ENCODE measurements at places on chromosomes 1 and 21.
A peak's percentile ranks its signal among the peaks of the same experiment; 100 is the strongest.

- no peak for DNase-seq
Measured at GRCh38 chr1:236491469-236492136, 32.2 kb upstream of the LGALS8 start.

- DNase-seq: no peak
Measured at GRCh38 chr1:153431928-153432327, 15.6 kb downstream of the S100A7A start.

- DNase-seq: no peak
Measured at GRCh38 chr1:68372487-68372886, 77.3 kb downstream of the RPE65 start.

GRCh38 chr1:224182057-224182865 is 779 bp upstream of the DEGS1 start:
- DNase-seq: peak; percentile 70

DNA sequence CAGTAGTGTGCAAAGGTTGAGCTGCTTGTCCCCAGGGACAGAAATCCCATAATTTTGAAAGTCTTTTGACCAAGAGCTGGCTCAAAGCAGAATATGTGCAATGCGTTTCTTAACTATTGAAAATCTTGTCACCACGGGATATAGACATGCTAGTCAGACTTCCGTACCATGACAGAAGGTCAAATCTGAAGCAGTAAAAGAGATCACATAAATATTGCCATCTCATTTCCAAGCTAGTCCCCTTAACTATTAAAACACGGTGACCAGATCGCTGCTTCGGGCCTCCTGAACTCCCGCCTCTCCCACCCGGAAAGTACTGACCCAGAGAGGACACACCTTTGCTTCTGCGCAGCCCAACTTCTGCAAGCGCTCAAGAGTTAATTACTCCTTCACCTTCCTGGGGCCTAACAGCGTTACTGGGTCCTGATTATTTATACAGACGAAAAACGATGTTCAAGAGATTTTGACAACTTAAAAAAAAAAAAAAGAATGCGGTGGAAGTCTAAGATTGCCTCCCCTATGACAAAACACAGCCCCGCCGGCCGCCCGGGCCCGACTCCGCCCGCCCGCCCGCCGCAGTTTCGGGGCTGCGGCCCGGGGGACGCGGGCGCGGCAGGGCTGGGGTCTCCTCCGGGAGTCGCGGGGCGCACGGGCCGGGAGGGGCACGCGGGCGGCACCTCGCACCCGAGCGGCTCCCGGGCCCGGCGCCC is 692 bp downstream of the SORT1 start:
- no peak for DNase-seq

DNA sequence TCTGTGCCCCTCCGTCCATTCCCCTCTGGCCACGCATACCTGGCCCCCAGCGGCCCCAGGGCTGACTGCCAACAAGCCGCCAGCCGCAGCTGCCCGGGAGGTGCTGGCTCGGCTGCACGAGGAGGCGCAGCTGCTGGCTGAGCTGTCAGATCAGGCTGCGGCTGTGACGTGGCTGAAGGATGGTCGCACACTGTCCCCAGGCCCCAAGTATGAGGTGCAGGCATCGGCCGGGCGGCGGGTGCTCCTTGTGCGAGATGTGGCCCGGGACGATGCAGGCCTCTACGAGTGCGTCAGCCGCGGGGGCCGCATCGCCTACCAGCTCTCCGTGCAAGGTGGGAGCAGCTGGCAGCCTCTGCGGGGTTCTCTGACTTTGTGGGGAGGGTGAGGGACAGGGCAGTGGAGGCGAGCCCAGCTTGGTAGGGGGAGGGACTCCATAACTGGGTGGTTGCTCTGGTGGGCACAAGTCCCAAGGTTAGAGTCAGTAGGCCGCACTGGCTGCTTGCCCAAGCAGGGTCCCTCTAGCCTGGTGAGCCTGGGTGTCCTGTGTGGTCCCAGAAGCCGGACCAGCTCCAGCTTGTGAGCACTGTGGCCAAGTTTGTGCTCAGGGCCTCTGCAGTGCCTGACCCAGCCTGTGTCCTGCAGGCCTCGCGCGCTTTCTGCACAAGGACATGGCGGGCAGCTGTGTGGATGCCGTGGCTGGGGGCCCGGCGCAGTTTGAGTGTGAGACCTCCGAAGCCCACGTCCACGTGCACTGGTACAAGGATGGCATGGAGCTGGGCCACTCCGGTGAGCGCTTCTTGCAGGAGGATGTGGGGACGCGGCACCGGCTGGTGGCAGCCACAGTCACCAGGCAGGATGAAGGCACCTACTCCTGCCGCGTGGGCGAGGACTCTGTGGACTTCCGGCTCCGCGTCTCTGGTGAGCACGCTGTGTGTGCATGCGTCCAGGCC is 8.8 kb downstream of the OBSCN start:
- DNase-seq: no peak

- DNase-seq: no peak
Measured at GRCh38 chr1:231808990-231809389, 182.4 kb downstream of the DISC1 start.

DNA sequence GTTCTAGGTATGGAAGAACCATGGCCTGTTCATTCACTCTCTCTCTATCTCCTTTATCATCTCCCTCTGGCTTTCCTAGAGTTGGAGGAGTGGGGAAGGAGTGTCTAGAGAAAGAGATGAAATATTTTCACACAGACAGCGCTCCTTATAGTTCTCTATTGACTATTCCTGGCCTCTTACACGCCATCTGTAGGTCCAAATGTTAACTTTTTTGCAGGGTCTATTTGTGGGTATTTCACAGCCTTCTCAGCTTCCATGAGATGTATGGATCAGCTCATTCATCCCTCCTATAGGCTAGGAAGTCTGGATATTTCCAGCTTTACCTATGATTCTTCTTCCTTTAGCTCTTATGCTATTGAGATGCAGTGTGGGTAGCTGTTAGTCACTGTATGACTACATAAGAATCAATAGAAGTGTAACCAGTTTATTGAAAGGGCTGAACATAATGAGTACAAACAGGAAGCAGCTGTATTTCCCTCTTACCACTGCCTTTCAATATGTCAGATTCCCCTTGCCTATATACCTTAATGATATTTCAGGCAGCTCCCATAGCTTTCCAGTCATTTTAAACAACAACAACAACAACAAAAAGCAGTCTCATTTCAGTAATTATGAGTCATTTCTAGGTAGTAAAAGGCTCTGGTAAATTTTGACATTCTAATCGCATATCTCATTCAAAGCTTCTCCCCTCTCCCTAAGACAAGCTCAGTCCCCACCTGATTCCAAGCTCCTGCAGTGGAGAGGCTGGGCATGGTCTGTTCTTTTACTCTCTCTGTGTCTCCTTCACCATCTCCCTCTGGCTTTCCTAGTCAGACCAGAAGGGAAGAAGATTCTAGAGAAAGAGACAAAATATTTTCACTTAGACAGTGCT is 149.5 kb downstream of the TTLL7 start:
- no peak for DNase-seq

DNA sequence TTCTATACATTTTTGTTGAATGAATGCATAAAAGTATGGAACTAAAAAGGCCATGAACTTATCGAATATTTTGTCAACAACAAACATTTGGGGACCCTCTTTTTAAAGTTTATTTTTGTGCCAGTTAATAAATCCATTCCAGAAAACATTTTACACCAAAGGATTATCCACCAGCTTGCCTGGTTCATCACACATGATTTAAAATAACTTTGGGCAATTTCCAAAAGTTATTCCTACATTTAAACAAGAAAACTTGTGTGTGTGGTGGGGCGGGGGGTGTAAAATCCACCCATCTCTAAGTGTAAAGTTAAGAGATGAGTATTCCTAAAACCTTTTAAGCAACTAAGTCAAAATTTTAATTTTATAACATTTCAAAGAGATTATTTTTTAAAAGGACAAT is 224.5 kb upstream of the SNX7 start:
- DNase-seq: no peak

- DNase-seq: no peak
Measured at GRCh38 chr1:64405833-64406232, 64.1 kb upstream of the CACHD1 start.

- DNase-seq: no peak
Measured at GRCh38 chr1:112465122-112465521, 43.6 kb upstream of the WNT2B start.

DNA sequence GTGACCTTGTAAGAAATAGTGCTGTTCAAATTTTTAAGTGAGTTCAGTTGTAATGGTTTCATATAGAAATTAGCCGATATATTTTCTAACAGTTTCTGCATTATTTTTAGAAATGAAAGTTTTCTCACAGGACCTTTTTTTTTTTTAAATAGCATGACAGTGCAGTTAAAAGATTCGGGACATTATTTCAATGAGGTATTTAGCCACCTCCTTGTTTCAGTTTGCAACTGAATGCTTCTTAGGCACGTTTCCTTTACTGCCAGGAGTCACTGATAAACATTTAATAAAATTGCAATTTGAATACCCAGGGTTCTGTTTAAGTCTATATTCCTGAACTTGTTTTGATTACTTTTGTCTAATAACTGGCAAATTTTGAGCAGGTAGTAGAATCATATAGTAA is 304.7 kb downstream of the TM2D1 start:
- no peak for DNase-seq

- peak; percentile 47 for DNase-seq
Measured at GRCh38 chr1:192474080-192474683, 101.4 kb upstream of the RGS1 start.

GRCh38 chr1:76374086-76374485 is 299.5 kb downstream of the ST6GALNAC3 start:
- DNase-seq: no peak

DNA sequence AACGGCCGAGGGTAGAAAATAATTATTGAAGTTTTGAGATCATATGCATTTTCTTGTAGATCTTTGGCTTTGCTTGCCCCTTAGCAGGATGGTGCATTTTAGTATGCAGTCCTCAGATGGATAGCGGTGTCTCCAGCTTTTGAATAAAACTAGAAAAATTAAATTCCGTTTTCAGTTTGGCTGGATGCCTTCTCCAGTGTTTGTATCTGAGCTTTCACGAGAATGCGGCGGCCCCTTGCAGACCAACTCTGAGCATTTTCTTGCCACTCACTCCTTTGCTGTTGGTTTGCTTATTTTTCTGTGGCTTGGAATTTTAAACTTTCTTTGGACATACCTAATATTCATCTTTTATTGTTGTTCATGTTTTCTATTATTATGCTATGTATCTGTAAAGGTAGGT is 192.6 kb downstream of the NFIA start:
- DNase-seq: no peak

DNA sequence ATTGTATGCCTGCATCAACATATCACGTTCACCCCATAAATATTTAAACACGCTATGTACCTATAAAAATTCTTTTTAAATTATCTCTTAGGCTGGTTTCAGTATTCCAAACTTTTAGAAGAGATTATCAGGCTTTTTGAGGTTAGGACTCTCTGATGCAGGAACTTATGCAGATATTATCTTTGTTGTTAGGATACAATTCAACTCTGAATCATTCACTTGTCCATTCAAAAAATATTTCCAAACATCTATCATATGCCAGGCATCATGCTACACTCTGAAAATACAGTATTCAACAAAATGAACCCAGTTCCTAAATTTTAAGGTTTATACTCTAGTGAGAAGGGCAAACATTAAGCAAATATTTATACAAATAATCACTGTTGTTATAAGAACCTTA is 40.5 kb downstream of the ASH1L start:
- no peak for DNase-seq

DNA sequence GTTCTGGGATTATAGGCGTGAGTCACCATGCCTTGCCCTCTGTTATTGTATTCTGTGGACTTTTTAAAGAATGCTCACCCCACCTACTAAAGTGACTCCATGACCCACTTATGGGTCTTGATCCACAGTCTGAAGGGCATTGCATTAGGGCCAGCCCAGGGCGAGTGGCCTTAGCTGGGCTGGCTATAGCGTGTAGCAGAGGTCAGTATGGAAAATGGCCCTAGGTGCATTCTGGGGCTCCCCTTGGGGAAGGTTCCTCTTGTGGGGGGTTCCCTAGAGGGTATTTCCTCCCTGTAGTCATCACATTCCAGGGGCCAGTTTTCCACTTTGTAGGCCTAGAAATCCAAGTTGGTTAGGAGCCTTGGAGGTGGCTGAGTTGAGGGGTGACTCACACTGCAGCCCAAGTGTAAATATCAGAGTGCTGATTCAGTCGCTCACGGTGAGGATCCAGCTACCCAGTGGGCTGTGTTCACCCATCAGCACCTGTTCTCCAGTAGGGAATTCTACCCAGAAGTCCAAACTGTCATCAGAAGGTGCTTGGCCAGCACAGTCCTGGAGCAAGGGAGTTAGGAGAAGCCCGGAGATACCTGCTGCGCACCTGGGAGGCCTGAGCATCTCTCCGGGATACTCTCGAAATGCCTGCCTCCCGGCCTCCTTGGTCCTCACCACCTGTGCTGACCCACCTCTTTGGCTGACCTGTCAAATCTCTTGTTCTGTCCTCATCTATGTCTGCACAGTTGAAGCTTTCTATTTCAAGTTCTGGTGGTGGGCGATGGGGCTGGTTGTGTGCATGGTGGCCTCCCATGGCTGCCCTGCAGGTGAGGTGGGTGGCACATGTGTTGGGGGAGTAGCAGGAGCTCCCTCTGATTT is 52.2 kb downstream of the NENF start:
- no peak for DNase-seq

GRCh38 chr1:172960019-172960418 is 90.7 kb downstream of the TNFSF18 start:
- DNase-seq: no peak

DNA sequence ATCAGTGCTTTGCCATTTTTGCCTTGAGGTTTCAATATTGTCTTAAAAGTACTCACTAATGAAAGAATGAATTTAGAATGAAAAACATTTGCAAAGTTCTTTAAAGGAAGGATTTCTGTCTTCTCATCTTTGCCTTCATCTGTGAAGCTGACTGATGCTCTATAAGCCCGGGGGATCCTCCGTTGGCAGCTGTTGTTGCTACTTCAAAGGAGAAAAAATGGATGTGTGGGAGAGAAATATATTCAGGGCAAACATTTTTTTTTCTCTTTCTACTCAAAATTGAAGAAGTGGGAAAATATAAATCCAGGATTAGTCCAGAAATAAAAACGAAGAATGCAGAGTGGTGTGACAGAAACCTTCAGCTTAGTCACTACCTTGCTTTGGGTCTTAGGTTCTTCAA is 142.5 kb downstream of the OLFM3 start:
- DNase-seq: no peak

GRCh38 chr21:25912402-25912746 is 177.6 kb downstream of the GABPA start:
- DNase-seq: no peak

DNA sequence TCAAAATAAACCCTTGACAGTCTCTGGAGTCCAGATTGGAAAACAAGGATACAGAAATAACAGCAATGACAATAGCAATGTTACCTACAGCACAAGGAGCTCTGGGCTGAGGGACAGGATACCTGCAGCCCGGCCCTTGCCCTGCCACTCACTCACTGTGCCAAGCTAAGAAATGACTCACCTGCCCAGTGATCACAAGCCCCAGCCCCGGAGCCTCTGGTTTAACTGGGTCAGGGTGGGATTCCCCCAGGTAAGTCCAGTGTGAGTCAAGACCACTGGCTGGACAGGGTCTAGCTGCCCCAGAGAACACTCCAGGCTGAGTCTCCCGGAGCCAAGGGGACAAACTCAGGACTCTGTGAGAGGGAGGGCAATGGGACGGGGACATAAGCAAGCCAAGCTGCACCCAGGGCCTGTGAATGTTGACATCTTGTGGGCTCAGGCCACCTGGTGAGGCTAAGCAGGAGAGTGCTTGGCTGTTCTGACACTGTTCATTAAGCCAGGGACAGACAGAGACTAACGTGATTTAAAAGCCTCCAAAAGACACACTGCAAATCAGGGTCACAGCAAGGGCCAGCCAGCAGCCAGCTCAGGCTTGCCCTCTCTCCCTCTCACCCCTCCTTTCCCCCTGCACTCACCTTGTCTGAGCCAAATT is 64.1 kb downstream of the MIS18A start:
- DNase-seq: no peak

Measured in CD4-positive, alpha-beta T cell treated with Interleukin-15 for 4 hours (primary cell).